ENCODE measurements at places on chromosomes 11 and 22. TPM values are rescaled to one million over a fixed set of nuclear protein-coding genes. Genes with fewer than 3 reads are reported as not detected.

Gene TMPRSS6
- polyA plus RNA-seq = not detected

GRCh38 chr22:44723801-44724200 is 21.8 kb downstream of the PRR5 start:
- no peak for DNase-seq

Gene B3GAT1
- 0.01 TPM for polyA plus RNA-seq

DNA sequence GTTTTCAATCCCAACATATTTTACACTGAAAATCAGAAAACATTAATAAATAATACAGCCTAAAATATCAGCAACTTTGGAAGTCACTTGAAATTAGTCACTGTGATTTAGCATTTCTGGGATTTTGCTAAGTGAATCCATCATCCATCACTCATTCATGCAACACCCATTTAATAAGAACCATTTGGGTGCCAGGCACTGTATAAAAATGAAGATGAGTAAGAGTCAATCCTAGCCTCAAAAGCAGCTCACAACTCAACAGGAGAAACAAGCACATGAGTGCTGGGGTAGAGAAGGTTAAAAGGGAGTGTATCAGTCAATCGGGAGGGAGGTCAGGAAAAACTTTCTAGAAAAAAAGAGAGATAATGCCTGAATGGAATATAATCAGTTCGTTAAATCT is 77.9 kb downstream of the PGR start:
- no peak for DNase-seq

GRCh38 chr11:23252426-23252825 is 392.2 kb upstream of the CCDC179 start:
- DNase-seq = no peak

DNA sequence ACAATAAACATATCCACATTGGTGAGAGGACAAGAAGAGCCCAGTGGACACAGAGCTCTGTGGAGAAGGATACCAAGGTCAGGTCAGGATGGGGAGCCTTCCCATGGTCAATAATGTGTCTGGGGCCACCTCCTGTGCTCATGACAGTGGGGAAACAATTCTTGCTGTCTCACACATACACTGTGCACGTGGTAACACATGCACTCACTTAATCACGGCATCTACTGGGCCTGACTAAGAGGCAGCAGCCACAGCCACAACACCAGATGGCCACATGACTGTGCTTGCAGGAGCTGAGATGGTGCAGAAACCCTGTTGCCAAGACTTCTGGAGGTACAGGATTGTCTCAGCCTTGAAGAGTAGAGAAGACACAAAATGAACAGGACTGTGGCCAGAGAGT is 28.6 kb downstream of the C22orf42 start:
- no peak for DNase-seq

Gene RIC3
- polyA plus RNA-seq = 2.7 TPM

DNA sequence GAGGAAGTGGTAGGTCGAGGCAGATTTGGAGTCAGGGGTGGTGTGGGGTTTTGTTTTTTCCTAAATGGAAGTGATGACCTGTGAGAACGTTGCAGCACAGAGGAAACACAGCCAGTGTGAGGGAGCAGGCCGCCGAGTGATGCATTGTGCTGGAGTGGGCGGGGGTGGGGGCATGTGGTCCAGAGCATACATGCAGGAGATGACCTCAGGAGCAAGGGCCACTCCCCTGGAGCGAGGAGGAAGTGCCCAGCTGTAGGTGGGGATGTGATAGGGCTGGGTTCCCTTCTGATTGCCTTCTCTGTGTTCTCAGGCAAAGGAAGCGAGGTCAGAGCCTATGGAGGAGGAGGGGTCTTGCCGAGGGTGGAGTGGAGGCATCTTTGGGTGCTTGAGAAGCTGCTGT is 81.4 kb downstream of the PPP6R3 start:
- DNase-seq = no peak

GRCh38 chr11:14444441-14445189 is 55.0 kb downstream of the COPB1 start:
- DNase-seq = no peak

- no peak for DNase-seq
These were observed 998.1 kb downstream of the DLG2 start for GRCh38 chr11:84628871-84629620.

Gene TOMM22
- polyA plus RNA-seq = 125 TPM

DNA sequence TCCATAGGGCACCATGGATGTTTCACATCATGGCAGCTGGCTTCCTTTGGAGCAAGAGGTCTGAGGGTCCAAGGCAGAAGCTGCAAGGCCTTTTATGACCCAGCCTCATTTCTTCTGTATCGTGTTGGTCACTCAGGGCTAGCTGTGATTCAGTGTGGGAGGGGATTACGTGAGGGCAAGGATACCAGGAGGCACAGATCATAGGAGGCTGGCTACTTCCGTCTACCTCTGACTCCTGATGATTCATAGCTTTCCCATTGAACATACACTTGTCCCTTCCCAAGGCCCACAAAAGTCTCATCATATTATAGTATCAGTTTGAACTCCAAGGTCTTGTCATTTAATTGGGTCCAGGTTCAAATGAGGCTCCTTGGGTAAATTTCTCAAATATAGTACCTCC is 135.3 kb upstream of the ZBED5 start:
- no peak for DNase-seq

Gene RAB39A
- not detected for polyA plus RNA-seq

- no peak for DNase-seq
These were observed 34.2 kb downstream of the MACROD1 start for GRCh38 chr11:64131683-64132190.

- no peak for DNase-seq
These were observed 450 bp downstream of the CBX6 start for GRCh38 chr22:38871360-38872171.

DNA sequence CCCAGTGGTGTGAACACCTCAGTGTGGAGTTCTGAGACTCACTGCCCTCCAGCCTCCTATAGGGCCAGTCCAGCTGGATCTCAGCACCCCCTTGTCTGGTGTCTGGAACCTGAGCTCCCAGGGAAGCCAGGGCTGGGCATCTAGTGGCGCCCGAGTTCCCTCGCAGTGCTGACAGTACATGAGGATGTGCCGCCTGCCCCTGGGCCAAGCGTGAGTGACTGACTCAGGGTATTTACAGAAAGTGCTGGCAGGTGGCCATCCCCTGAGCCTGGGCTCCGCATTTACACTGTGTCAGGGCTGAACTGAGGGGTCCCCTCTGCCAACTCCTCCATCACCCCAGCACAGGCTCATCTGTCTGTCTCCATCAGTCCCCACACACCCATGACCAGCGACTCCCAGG is 185.3 kb downstream of the BRD1 start:
- no peak for DNase-seq

Gene C11orf52
- 4.4 TPM for polyA plus RNA-seq

DNA sequence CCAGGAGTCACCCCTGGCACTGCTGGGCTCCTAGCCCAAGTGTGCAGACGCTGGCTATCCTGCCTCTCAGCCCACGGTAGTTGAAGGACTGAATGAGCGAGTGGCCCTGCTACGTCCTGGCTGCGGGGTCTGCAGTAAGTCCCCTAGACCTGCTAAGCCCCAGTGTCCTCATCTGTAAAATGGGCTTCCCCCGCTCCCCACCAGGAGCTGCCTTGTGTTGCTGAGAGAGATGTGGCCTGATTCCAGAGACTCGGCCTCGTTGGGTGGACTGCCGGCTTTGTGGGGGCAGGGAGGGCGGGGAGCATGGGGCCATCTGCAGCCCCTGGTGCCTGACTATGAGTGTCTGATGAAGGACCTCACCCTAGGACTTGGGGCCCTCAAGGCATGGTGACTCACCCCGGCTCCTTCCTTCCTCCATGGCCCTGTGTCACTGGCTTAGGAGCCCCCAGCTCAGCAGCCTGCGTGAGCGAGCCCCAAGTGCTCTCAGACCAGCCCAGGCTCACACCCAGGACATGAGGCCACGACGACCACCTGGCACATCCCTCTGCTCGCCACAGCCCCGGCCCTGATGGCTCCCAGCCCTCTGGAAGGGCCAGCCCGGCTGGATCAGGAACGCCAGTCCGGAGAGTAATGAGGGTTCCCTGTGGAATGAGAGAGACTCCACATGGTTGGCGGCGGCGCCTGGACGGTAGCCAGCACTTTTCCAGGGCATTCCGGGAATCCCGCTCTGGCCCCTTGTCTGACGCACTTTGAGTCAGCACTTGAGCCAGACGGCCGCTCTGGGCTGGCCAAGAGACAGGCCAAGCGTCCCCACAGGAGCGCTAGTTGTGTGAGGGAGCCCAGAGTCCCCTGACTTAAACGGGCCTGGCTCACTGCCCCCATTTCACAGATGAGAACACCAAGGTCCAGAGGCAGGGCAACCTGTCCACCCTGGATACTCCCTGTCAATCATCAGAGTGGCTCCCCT is 50.5 kb upstream of the SHISAL1 start:
- peak; percentile 91 for DNase-seq

Gene NOX4
- polyA plus RNA-seq = 1.8 TPM

Gene SYT13
- 0.10 TPM for polyA plus RNA-seq

Gene HSD17B12
- 45.0 TPM for polyA plus RNA-seq

DNA sequence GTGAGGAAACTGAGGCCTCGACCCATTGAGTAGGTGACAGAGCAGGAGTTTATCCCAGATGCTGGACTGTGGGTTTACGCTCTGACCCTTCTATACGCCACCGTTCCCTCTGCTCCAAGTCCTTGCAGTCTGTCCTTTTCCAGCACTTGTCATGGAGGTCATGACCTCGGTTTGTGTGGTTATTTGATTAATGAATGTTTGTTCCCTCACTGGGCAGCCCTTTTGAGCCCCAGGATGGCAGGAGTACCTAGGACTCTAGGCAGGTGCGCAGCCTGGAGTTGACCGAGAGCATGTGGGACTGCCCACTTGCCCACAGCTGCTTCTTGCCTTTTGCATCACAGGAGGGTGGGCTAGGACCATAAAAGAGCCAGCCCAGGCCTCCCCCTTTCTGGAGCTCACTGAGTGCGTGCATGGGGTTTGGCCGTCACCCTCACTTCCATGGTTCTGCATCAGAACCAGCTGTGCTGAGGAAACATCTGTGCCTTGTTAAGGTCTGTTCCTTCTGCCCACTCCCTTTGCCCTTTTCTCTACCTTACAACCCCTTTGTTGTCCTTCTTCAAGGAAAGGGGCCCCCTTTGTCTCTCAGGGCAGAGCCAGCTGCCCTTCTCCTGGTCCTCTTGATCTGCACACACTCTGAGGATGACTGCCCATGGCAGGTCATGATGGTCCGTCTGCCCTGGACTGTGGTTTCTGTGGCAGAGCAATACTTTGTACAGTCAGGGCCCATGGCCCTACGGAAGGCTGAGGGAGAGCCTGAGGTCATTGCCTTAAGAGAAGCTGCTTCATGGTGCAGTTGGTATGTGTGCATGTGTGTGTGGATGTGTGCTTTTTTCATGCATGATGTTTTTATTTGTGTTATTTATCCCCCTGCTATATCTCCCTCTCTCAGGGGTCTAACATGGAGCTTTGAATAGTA is 38.2 kb downstream of the BMAL1 start:
- DNase-seq = no peak
